ENCODE measurements at places on chromosomes 13 and 19. TPM values are rescaled to one million over a fixed set of nuclear protein-coding genes. Genes with fewer than 3 reads are reported as not detected.

- peak; percentile 23 for DNase-seq
These were observed 81.4 kb downstream of the IRS2 start for GRCh38 chr13:109704771-109705635.

The CDX2 gene
- total RNA-seq = 0.07 TPM

The OR7C1 gene
- total RNA-seq = not detected

GRCh38 chr13:50760751-50761150 is 82.7 kb downstream of the DLEU7 start:
- DNase-seq = no peak

The SCN1B gene
- total RNA-seq = 2.3 TPM

DNA sequence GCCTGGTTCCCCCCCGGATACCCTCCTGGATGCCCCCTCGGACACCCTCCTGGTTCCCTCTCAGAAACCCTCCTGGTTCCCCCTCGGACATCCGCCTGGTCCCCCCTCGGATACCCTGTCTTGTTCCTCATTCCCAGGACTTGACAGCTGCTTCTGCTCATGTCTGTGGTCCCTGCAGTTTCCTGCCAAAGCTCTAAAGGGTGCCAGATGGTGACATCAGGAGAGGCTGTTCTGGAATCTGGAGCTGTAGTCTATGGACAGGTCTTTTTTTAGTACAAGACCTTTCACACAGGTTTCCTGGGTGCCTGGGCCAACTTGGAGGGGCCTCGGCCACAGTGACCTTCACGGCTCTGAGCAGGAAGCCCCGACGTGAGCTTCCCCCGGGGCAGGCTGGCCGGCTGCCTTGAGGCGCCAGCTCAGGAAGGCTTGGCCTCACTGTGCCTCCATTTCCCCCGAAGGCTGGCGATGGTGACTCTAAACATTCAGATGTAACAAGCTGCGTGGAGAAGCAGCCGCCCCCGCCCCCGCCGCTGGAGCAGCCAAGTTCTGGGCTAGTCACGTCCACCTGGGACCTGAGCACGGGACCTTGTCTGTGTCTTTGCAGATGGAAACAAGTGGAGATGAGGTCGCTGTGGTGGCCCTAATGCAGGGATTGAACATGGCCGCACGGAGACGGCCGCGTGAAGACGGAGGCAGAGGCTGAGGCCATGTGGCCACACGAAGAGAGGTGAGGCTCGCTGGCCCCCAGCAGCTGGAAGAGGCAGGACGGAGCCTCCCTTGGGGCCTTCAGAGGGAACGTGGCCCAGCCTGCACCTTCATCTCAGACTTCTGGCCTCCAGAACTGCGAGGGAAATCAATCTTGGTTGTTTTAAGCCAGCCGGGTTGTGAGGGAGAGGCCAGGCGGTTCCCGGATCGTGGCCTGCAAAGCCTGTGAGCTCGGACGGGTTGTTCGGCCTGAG is 12.7 kb downstream of the SGTA start:
- DNase-seq = no peak
